ENCODE measurements at places on chromosomes 1 and 21. TPM values are rescaled to one million over a fixed set of nuclear protein-coding genes. Genes with fewer than 3 reads are reported as not detected.

DNA sequence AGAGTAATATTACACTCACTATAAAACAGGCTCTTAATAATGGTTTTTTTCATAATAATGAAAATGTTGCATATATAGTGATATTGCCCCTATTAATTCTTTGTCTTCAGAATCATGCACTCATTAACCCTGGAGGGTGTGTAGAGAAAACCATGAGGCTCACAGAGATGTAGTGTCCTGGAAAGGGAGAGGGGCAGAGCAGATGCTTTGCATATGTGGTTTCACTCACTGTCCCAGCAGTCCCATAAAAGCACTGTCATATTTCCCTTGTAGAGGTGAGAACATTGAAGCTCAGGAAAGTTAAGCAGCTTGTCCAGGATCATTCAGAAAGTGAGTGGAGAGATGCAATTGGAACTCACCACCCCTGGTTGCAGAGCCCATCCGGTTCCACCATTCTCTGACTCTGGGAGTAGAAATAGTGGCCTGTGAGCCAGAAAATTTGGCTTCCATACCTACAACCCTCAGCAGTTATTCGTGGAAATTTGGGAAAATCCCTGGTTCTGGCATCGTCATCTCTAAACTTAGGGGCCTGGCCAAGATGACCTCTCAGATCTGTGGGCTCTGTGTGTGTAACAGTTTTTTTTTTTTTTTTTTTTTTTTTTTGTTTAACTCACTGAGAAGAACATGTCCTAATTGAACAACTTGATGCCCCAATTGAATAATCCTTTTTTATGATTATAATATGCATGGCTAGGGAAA, 86.4 kb downstream of the RGL1 start:
- DNase-seq, result no peak

DNA sequence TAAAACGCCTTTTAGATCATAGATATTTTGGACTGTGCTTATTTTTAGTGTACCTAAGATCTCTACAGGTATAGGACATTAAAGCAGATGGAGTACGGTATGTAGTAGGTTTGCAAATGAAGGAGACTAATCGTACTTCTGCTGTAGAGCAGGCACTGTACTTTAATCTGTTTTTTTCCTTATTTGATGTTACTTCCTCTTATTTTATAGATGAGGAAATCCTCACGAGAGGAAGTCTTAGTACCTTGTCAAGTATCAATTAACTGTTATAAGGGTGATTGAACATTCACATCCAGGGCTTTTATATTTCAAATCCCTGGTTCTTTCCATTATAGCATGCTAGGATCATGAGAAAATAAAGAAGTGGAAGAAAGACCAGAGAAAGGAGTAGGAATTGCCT, 41.1 kb downstream of the CACHD1 start:
- no peak for DNase-seq

DNA sequence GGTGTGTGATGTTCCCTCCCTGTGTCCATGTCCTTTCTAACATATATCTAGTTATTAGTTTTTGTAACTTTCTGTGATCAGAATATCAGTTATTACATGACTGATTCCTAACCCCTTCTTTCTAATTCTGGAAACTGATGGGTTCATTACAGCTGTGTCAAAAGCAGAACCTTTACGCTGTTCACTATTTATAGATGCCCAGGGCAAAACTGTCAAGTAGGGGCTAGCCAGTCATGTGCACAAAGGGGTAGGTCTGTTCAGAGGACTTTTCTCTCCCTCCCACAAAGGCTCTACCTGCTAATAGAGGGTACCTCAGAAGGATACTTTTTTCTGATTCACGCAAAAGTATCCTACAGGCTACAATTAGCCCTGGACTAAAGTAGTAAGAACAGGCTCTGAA, 79.2 kb downstream of the NRDC start:
- no peak for DNase-seq

Gene RTCA
- total RNA-seq, result 34.4 TPM

DNA sequence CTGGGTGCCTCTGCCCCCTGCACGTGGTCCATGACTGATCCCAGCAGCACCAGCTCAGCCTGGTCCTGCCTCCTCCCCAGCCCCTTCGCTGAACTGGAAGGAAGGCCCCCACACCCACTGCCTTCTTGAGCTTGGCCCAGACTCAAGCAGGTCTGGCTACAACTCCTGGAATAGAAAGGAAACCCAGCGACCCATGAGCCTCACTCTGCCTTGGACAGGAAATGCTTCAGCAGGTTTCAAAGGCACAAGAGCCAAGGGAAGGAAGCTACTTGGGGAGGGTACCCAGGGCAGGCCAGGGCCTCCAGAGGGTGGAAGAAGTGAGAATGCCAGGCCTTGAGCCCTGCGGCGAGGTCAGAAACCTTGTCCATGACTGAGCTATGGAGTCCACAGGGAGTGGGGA, 35.9 kb upstream of the RD3 start:
- DNase-seq, result no peak
